Stimulated activated CD4-positive, alpha-beta T cell treated with anti-CD3 and anti-CD28 coated beads, Interleukin-12 subunit alpha, Interleukin-12 subunit beta, amount 100 ng/mL, for 4 hours (primary cell): ENCODE measurements at places on chromosomes 2 and 18.

- peak; percentile 72 for DNase-seq
These were observed 873 bp upstream of the SH3RF3 start for GRCh38 chr2:109128048-109128615.

- DNase-seq = no peak
These were observed 113.3 kb upstream of the EPC2 start for GRCh38 chr2:148531235-148531634.

DNA sequence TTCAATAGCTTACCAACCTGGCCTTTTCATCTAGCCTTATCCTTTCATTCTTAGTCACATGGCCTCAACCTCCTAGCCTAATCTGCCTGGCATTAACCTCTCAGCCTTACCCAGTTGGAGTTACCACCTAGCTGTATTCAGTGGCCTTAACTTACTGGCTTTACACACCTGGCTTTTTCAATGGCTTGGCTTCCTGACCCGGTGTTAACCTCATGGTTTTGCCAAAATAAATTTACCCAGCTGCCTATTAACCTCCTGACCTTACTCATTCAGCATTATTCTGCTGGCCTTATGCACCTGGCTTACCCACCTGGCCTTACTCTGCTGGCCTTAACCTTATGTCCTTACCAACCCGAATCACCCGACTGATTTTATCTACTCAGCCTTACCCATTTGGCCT, 135.5 kb upstream of the ZSWIM2 start:
- DNase-seq = no peak

GRCh38 chr2:79099140-79099686, 11.4 kb upstream of the REG1B start:
- no peak for DNase-seq

DNA sequence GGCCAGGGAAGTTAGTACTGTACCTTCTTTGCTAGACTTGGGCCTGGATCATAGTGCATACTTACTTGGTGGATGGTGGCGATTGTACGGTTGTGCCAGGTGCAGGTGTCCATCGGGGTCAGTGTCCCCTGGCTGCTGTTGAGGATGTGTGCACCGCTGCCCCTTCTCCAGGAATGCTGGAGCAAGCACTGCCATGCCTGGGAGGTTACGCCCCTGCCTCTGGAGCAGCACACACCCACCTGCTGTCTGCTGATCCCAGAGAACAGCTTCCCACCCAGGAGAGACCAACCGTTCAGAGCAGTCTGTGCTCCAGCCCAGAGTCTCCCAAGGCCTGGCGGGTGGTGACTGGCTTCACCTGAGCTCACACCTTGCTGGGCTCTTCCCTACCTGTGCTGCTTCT, 286.8 kb upstream of the HS6ST1 start:
- DNase-seq = no peak

GRCh38 chr2:64737547-64737946, 83.8 kb upstream of the SERTAD2 start:
- DNase-seq = no peak

DNA sequence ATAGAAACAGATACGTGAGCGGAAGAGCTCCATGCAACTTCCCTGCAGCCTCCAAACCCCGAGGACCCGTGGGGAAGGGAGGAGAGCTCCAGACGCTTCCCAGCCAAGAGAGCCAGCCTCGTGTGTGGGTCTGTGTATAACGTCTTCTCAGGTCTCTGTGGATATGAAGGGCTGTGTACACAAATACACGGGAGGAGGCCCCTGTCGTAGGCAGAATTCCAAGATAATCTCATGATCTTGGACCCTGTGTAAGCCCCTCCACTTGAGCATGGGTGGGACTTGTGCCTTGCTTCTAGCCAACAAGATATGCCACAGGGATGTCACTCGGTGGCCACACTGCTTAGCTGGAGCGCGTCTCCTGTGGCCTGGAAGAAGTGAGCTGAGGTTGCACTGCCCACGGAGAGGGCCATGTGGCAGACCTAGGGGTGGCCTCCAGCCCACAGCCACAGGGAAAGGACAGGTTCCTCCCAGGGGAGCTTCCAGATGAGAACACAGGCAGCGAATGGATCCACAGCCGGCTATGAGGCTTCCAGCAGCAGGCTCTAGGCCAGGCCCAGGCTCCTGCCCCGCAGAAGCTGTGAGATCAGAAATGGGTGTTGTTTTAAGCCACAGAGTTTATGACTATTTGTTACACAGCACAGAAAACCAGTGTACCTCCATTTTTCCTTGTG, 15.6 kb upstream of the KLF11 start:
- DNase-seq = no peak

DNA sequence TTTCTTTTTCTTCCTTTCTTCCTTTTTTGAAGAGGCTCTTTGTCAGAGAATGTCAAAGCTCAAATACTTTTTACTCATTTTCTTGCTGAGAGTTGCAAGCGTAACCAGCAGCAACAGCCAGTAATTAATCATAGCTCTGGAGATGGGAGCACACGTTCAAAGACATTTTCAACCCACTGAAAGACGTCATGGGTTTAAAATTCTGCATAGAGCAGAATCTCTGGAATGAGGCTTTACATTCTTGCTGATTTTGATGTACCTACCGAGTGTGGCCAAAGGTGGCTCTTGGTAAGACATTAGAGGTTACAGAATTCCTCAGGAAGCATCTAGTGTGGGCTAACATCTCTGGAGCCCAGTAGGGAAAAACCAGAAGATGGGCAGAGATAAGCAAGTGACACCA, 292.5 kb downstream of the MTX2 start:
- DNase-seq = no peak

DNA sequence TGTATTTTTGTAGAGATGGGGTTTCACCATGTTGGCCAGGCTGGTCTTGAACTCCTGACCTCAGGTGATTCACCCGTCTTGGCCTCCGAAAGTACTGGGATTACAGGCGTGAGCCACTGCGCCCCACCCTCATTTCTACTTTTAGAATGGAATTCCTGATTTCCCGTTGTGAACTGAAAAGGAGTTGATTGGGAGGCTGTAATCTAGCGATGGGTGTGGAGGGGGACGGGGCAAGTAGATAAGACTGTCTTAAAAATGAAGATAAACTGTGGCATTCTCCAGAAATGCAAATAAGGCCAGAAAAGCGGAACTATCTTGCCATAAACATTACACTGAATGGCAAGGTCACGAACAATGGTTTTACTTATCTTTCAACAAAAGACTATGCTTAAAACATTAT, 135.4 kb downstream of the TRIB2 start:
- no peak for DNase-seq

- DNase-seq = no peak
These were observed 23.4 kb downstream of the LCLAT1 start for GRCh38 chr2:30470426-30470825.

DNA sequence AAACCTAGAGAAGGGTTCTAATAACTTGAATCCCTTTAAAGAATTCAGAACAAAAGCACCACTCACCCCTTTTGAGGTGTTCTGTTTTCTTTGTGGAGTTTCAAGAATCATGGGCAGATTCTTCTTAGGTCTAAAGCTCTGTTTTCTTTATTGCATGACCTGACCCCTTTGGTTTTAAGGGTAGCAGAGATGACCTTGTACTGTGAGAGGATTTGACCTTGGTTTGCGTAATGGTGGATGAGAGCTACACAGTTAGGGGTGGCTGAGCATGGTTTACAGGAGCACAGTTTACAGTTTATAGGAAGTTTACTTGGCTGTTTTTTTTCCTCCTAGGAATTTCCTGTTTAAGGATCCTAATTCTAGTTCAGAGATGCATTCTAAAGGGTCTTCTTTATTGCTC, 1095.6 kb upstream of the NRXN1 start:
- no peak for DNase-seq

- no peak for DNase-seq
These were observed 11.0 kb upstream of the PTPN2 start for GRCh38 chr18:12895014-12895413.
